ENCODE measurements at places on chromosomes 3 and 15.

- no peak for DNase-seq
Observed at GRCh38 chr3:174859114-174859735, at the start of gene NAALADL2. Gene NAALADL2, plus strand, starts transcription at chr3:174859334.

DNA sequence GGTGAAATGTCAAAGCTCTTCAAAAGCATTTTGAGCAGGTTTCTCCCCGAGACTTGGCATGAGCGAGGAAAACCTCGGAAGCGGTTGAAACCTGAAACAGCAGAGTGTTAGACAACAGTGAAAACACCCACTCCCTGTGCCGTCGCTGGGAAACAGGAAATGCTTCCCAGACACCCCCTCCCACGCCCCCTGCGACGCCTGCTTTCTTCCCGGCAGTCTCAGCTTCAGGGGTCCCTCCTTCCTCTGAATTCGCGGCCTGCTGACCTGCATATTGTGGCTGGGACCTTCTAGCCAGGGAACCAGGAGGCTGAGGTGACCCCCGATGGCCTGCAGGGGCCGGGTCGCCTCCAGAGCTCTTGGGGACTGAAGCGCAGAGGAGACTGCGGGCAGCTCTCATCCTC lies 250.6 kb upstream of the LYSMD4 start:
- DNase-seq, result no peak

- DNase-seq, result no peak
Observed at GRCh38 chr3:105647047-105647446, 221.8 kb downstream of the CBLB start.

- DNase-seq, result no peak
Observed at GRCh38 chr15:33551860-33552259, 241.1 kb downstream of the RYR3 start.

DNA sequence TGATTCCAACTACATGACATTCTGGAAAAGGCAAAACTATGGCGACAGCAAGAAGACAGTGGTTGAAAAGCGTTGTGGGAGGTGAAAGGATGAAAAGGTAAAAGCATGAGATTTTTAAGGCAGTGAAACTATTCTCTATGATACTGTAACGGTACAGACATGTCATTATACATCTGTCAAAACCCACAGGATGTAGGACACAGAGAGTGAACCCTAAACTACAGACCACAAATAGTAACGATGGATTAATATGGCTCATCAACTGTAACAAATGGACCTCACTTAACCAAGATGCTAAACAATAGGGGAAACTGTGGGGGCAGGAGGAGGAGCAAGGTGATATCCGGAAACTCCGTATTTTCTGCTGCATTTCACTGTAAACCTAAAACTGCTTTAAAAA lies 39.1 kb downstream of the MYO9A start:
- DNase-seq, result no peak

DNA sequence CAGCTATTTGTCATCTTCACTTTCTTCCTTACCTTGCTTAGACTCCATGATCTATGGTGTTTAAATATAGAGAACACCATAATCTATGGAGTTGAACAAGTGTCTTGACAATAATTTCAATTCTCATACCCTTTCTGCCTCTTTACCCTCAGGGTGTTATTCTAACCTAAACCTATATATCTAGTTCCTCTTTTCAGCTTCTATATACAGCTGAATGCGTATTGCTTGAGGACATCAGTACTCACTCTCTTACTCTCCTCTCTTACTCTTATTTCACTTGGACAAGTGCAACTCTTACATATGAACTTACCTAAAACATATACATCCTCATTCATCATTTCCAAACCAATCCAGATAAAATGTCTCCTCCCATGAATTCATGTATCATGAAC lies 187.1 kb downstream of the RAP2B start:
- DNase-seq, result no peak

- DNase-seq, result no peak
Observed at GRCh38 chr3:149152420-149152819, 23.0 kb downstream of the HPS3 start.

DNA sequence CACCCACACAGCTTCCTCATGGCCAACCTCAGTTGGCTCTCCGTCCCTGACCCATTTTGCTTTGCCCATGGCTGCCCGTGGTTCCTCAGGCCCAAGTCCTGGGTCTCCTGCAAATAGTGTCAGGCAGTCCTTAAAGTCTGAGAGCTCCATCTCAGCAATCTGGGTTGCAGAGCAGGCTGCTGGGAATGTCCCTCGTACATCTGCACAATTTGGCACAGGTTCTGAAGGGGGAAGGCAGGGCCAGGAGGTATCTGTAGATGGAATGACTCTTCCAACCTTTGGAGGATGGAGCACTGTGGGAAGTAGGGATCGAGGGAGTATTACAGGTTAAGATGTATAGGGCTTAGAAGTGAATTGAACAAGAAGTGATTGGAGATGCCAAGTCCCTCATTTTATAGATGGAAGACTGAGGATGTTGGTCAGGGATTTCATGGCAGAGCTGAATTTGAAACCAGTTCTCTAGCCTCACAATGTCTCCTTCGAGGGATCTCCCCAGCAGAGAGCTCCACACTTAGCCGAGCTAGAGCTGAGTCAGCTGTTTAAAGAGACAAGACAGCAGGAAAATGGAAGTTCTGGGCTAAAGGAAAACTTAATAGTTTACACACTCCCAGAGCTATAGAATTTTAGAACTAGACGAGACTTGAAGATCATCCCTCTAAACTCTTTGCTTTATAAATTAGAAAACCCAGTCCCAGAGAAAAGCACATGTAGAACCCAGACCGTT lies 9.2 kb downstream of the CKMT1A start:
- DNase-seq, result no peak

GRCh38 chr3:3081381-3082233 lies 28.6 kb downstream of the IL5RA start:
- DNase-seq, result no peak

GRCh38 chr3:143060906-143061305 lies 58.7 kb upstream of the CHST2 start:
- DNase-seq, result no peak

DNA sequence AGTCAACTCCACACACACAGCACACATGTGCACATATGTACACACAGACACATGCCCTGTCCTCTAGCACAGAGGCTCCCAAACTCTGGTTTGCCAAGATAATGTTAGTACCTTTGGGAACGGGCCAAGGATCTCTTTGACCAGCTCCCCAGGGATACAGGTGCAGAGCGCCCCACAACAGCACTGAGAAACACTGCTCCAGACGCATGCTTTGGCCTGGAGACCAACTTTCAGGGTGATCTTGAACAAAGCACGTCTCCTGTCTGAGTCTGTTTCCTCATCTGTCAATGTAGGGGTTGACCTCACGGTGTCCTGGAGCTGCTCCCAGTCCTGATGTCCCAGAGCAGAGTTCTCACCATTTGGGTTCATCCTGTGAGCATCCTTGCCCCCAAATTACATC lies 15.9 kb upstream of the SKOR1 start:
- DNase-seq, result no peak

DNA sequence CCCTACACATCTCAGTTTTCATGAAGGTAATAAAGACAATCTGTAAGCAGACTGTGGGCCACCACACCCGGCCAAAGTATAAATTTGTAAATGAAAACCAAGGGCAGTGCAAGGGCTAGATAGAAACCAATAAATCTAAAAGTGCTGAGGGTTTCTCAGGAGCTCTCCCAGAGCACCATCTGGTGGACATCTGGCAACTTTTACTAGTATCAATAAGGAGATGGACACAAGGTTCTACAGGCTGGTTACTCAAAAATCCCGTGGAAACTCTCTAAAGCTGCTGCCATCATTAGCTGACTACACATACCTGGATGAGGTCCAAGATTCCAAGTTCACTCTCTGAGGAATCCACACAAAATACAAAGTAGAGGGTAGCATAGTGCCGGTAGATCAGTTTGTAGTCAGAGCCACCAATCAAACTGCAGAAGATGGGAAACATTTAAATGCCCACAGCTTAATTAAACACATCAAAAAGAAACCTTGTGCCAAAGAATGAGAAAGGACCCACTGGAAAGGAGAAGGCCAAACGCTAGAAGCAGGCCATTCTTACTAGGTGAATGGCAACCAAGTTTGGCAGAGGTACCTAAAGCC lies 5.5 kb downstream of the AP3S2 start:
- no peak for DNase-seq

DNA sequence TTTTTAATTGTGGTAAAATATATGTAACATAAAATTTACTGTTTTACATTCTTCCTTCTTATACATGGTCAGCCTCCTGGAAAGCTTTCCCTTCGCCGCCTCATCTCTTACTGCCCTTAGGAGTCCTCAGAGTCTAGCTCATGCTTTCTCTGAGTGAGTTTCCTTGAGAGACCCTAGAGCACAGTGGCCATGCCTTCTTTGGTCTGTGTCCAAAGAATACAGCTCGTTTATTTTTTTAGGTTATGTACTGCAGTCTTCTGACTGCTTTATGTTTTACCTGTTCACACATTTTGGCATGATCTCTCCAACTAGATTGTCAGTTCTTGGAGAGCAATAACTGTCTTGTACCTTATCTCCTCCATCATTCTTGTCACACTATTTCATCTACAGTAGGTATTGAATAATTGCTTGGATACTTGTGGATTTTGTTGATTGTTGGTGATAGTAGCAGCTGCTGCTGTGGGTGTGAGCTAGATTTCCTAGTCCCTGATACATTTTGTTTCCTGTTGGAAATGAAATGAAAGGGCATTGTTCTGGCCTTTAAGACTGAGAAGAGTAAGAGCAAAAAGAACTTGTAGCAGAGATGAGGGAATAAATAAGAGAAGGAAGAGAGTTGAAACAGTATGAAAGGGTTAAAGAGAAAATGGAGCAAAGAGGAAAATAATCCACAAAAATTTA lies 10.9 kb downstream of the ARIH2 start:
- no peak for DNase-seq

- no peak for DNase-seq
Observed at GRCh38 chr3:113523241-113523640, 8.3 kb upstream of the SPICE1 start.

DNA sequence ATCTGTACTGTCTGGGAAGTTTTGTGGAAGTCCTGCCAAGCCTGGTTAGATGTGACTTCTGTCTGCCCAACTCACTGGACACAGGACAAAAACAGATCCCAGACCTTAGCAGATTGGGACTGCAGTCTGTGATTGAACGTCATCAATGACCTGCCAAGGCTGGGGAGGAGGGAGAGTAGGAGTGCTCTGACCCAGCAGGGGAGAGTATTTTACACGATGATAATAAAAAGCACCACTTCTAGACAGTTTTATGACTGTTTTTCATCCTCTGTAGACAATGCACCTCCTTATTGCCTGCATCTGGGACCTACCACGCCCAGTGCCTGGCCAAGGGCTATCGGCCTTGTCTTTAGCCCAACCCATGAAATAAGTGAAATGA lies 102.3 kb upstream of the NR2E3 start:
- no peak for DNase-seq

- no peak for DNase-seq
Observed at GRCh38 chr15:58309963-58310928, 121.5 kb upstream of the LIPC start.

Measured in stimulated activated CD4-positive, alpha-beta T cell treated with anti-CD3 and anti-CD28 coated beads, TNF-alpha, amount 100 ng/mL, for 48 hours (primary cell).